ENCODE measurements at places on chromosomes 16 and 17. TPM values are rescaled to one million over a fixed set of nuclear protein-coding genes. Genes with fewer than 3 reads are reported as not detected.

DNA sequence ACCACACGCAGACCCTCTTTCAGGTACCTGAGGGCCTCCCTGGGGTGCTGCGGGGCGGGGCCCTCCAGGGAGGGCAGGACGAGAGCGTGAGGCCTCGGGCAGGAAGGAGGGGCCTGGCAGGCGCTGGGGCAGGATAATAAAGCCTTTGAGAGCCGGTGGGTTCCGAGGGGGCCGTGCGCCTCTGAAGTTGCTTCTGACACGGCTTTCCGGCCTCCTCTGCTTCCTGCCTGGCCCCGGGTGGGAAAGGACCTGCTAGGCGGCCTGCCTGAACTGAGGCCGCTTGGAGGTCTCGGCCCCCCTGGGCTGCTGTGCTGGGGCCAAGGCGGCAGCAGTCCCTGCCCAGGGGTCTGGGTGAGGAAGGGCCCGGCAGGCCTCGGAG lies 10.4 kb downstream of the CENPX start:
- peaks cover 36% of the 10 kb centered on the region for H3K36me3 ChIP-seq
- H3K4me3 ChIP-seq = no peak overlapping the region
- DNase-seq = no peak
- H3K4me1 ChIP-seq = peaks cover 35% of the 10 kb centered on the region
- H3K27me3 ChIP-seq = no peaks in the 10 kb centered on the region
- H3K27ac ChIP-seq = peak overlapping the region; percentile 34

DNA sequence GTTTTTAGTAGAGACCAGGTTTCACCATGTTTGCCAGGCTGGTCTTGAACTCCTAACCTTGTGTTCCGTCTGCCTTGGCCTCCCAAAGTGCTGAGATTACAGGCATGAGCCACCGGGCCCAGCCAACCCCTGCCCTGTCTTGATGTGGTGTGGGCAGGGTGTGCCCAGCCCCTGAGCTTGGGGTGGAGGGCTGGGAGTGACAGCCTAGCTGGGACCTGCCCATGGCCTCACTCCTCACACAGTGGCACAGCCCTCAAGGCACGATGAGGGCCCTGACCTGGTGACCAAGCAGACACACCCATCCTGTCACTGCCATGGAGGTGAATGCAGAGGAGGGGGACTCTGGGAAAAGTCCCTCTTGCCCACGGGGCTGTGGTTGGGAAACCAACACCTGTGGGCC lies 3.0 kb downstream of the IL32 start:
- DNase-seq = no peak
- H3K4me1 ChIP-seq = peaks cover 10% of the 10 kb centered on the region

COL1A1 gene
- 20.8 TPM for total RNA-seq

- H3K4me1 ChIP-seq = no peaks in the 10 kb centered on the region
- H3K4me3 ChIP-seq = no peak overlapping the region
- H3K36me3 ChIP-seq = no peaks in the 10 kb centered on the region
These were observed 18.7 kb downstream of the MYLK3 start for GRCh38 chr16:46729326-46729995.

GRCh38 chr16:76204249-76204648 lies 73.0 kb upstream of the CNTNAP4 start:
- H3K27me3 ChIP-seq = no peaks in the 10 kb centered on the region
- H3K36me3 ChIP-seq = no peaks in the 10 kb centered on the region
- no peak overlapping the region for H3K27ac ChIP-seq
- no peaks in the 10 kb centered on the region for H3K4me1 ChIP-seq

Measured in esophagus squamous epithelium (tissue), 5 donors.